Cardiac muscle cell (in vitro differentiated cells and primary cell): ENCODE measurements at places on chromosomes 2 and 18. TPM values are rescaled to one million over a fixed set of nuclear protein-coding genes. Genes with fewer than 3 reads are reported as not detected.

GRCh38 chr2:227881866-227882517, 10.6 kb downstream of the DAW1 start:
- no peaks in the 10 kb centered on the region for H3K27me3 ChIP-seq
- no peaks in the 10 kb centered on the region for H3K36me3 ChIP-seq
- no peak overlapping the region for H3K4me3 ChIP-seq
- H3K27ac ChIP-seq = no peak overlapping the region
- H3K4me1 ChIP-seq = no peaks in the 10 kb centered on the region
- DNase-seq = no peak

DNA sequence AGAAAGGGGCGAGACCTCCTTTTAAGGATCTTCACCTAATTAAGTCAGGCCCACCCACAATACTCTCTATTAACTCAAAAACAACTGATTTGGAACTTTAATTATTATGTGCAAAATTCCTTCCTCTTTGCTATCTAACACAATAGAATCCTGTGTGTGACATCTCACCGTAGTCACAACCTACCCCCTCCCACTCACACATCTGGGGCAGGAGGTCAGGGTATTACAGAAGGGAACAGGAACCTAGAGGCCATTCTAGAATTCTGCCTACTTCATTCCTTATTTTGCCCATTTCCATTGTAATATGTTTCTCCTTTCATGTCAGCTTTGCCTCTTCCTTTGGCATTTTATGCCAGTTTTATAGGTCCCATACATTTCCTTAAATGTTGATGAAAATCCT, 829.3 kb upstream of the ID2 start:
- no peak overlapping the region for H3K4me3 ChIP-seq
- no peak overlapping the region for H3K27ac ChIP-seq
- H3K4me1 ChIP-seq = peaks cover 9% of the 10 kb centered on the region
- no peaks in the 10 kb centered on the region for H3K36me3 ChIP-seq
- H3K27me3 ChIP-seq = no peaks in the 10 kb centered on the region
- no peak for DNase-seq

GRCh38 chr2:222797871-222798270, 63.0 kb upstream of the ACSL3 start:
- no peaks in the 10 kb centered on the region for H3K36me3 ChIP-seq
- H3K27me3 ChIP-seq = no peaks in the 10 kb centered on the region
- H3K27ac ChIP-seq = no peak overlapping the region
- H3K4me1 ChIP-seq = peaks cover 12% of the 10 kb centered on the region
- H3K4me3 ChIP-seq = no peak overlapping the region
- DNase-seq = no peak

DNA sequence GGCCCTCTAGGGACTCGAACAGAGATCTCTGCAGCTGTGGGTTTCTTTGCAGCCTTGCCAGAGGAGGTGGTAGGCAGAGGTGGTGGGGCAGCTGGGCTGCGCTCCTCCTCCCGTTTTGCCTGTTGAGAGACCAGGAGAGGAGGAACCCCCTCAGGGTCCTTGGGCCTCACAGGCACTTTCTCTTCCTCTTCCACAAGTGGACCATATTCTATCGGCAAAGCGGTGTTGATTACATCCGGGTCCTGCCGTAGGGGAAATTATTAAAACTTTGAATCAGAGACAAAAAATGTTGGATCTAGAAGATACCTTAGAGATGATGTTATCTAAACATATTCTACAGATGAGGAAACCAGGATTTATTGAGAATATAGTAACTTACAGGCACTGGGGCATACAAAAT, 78.5 kb downstream of the CLIP4 start:
- H3K27me3 ChIP-seq = no peaks in the 10 kb centered on the region
- no peak overlapping the region for H3K4me3 ChIP-seq
- DNase-seq = no peak
- no peaks in the 10 kb centered on the region for H3K36me3 ChIP-seq
- H3K27ac ChIP-seq = no peak overlapping the region

DNA sequence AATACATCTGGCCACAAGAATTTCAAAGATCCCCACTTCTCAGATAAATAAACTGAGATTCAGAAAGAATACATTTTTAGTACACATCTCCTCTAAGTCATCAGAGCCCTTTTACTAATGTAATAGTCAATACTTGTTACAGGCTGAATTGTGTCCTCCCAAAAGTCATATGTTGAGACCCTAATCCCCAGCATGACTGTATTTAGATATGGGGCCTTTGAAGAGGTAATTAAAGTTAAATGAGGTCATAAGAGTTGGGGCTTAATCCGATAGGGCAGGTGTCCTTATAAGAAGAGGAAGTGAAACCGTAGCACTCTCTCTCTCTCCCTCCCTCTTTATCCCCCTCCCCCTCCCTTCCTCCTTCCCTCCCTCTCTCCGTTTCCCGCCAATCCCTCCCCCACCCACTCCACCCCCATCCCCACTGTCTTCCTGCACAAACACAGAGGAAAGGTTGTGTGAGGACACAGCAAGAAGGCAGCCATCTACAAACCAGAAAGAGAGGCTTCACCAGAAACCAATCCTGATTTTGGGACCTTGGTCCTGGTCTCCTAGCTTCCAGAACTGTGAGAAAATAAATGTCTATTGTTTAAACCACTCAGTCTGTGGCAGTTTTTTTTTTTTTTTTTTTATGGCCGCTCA, 66.6 kb upstream of the ZNF397 start:
- H3K4me3 ChIP-seq = no peak overlapping the region
- DNase-seq = no peak
- no peaks in the 10 kb centered on the region for H3K4me1 ChIP-seq
- H3K36me3 ChIP-seq = no peaks in the 10 kb centered on the region
- H3K27ac ChIP-seq = no peak overlapping the region

DNA sequence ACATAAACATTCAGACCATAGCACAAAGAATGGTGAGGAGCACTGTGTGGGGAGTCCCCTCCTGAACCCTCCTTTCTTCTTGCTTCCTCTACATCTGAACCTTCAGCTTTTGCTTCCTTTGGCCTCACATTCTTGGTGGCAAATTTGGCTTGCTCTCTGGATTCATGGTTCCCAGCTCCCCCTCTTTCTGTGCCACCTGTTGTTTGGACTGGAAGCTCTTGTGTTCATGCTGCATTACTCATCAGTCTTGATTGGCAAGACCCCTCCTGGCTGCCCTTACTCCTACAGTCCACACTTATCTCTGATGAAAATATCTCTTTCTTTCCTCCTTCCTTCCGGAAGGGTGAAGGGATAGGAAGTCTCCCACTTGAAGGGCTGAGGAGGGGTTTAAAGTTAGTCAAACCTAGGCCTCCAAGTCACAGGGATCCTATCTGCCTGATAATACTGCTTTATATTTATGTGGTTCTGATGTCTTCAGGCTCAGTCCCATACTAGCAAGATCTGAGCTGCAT, 70.0 kb downstream of the MYO3B start:
- H3K4me1 ChIP-seq = no peaks in the 10 kb centered on the region
- H3K27ac ChIP-seq = no peak overlapping the region
- H3K36me3 ChIP-seq = no peaks in the 10 kb centered on the region
- no peak for DNase-seq

GRCh38 chr18:55466789-55467188, 121.2 kb downstream of the TCF4 start:
- no peak for DNase-seq
- H3K36me3 ChIP-seq = no peaks in the 10 kb centered on the region
- no peaks in the 10 kb centered on the region for H3K27me3 ChIP-seq
- H3K27ac ChIP-seq = no peak overlapping the region
- H3K4me1 ChIP-seq = peaks cover 10% of the 10 kb centered on the region

- no peak overlapping the region for H3K4me3 ChIP-seq
- DNase-seq = no peak
- no peaks in the 10 kb centered on the region for H3K4me1 ChIP-seq
- H3K27me3 ChIP-seq = no peaks in the 10 kb centered on the region
- no peaks in the 10 kb centered on the region for H3K36me3 ChIP-seq
These were observed 11.4 kb upstream of the FABP1 start for GRCh38 chr2:88139203-88139702.

- H3K27ac ChIP-seq = no peak overlapping the region
- no peaks in the 10 kb centered on the region for H3K27me3 ChIP-seq
- no peaks in the 10 kb centered on the region for H3K36me3 ChIP-seq
These were observed 25.4 kb upstream of the PID1 start for GRCh38 chr2:229296536-229296935.

- no peak overlapping the region for H3K4me3 ChIP-seq
- no peak overlapping the region for H3K27ac ChIP-seq
These were observed 56.2 kb downstream of the UXS1 start for GRCh38 chr2:106137731-106138521.

DNA sequence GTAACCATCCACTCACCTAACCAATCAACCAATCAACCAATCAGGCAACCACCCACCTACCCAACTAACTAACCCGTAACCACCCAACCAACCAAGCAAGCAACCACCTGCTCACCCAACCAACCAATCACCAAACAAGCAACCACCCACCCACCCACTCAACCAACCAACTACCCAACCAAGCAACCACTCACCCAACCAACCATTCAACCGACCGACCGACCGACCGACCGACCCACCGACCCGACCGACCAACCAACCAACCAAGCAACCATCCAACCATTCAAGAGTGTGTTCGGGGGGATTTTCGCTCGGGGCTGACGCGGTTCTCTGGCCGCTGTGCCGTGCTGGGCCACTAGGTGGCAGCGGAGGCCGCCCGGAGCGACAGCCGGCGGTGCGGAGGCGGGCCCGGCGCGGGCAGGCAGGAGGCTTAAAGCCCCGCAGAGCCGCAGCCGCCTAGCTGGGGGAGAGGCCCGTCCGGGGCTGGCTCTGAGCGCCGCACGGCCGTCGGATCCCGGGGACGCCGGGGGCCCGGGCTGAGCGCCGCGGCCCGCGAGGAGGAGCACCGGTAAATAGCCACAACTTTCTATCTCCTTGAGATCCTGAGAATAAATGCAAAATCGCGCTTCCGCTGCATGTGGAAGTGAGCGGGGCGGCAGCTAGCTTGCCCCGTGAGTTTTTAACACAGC, at the start of gene MC5R:
Gene MC5R (plus strand): TSS at position 443 of the 689 bp plus-strand sequence. CDS start 1,617 bp downstream, outside the sequence.
- peaks cover 33% of the 10 kb centered on the region for H3K27me3 ChIP-seq
- peak within 1 kb of the TSS; percentile 26 for H3K4me3 ChIP-seq
- DNase-seq = peak; percentile 84
- H3K4me1 ChIP-seq = no peaks in the 10 kb centered on the region

- no peaks in the 10 kb centered on the region for H3K4me1 ChIP-seq
- H3K27ac ChIP-seq = no peak overlapping the region
- no peaks in the 10 kb centered on the region for H3K36me3 ChIP-seq
- no peaks in the 10 kb centered on the region for H3K27me3 ChIP-seq
- no peak for DNase-seq
These were observed 91.4 kb downstream of the TRIB2 start for GRCh38 chr2:12807907-12808810.

DNA sequence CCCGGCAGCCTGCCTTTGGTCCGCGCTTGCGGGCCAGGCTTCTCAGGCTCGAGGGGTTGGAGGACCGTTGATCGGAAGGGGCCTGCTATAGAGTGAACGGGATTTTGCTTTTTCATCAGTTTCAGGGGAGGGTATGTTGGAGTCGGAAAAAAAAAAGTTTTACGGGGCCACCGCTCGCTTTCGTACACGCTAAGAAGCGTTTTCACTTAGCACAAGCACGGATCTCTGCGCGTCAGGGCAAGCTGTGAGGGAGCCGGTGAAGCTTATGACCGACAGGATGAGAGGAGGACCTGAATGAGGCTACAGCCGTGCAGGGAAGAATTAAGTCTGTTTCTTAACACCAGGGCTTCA, 443 bp downstream of the CPSF3 start:
- peaks cover 20% of the 10 kb centered on the region for H3K4me1 ChIP-seq
- DNase-seq = no peak
- H3K36me3 ChIP-seq = no peaks in the 10 kb centered on the region
- H3K4me3 ChIP-seq = peak overlapping the region; percentile 84
- H3K27me3 ChIP-seq = no peaks in the 10 kb centered on the region
- H3K27ac ChIP-seq = peak overlapping the region; percentile 90

- no peak overlapping the region for H3K27ac ChIP-seq
- no peaks in the 10 kb centered on the region for H3K36me3 ChIP-seq
- no peak overlapping the region for H3K4me3 ChIP-seq
- no peaks in the 10 kb centered on the region for H3K27me3 ChIP-seq
These were observed 12.0 kb downstream of the CATIP start for GRCh38 chr2:218368621-218369153.

DNA sequence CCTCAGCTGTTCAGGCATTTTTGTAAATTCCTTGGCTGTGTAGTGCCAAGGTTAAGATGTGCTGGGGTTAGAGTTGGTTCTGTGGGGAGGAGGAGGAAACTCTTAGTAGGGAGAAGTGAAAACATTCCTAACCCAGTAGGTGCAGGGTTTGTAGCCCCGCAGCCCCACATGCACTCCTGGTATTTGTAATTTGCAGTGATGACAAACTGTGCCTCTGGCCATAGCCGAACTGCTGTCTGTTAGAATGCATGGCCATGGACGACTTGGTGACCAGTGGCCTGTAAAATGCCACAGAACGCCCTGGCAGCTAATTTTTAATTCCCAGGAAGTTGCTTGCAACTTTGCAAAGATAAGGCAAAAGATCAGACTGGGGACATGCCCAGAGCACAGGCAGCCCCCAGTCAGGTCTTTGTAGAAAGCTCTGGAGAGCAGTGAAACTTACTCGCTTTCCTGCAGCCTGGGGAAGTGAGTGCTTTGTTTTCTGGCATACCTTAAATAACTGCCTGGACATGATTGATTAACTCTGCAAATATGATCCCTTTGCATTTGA, 38.4 kb downstream of the LYPD6B start:
- no peak overlapping the region for H3K4me3 ChIP-seq
- H3K4me1 ChIP-seq = peaks cover 21% of the 10 kb centered on the region
- peak; percentile 55 for DNase-seq
- H3K27me3 ChIP-seq = no peaks in the 10 kb centered on the region
- no peaks in the 10 kb centered on the region for H3K36me3 ChIP-seq

DNA sequence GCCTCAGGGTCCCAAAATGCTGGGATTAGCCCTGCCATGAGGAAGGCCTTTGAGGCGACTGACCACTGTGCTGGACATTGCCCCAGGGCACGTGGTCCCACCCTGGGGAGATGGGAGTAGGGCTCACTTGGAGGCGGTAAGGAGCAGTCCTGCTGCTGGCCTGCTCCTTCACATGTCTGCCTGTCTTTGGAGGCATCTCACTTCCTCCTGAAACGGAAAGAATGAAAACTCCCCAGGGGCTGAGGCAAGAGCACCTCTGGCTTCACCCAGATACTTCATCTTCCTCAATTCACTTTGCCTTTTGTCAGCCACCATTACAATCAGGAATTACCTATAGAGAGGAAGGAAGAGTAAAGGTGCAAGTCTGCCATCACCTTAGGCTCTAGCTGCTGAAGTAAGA, 59.9 kb upstream of the GATA6 start:
- H3K36me3 ChIP-seq = no peaks in the 10 kb centered on the region
- peaks cover 2% of the 10 kb centered on the region for H3K4me1 ChIP-seq
- no peak overlapping the region for H3K4me3 ChIP-seq
- DNase-seq = no peak
- no peaks in the 10 kb centered on the region for H3K27me3 ChIP-seq

GRCh38 chr2:98807221-98807620, 76.3 kb upstream of the MGAT4A start:
- H3K4me1 ChIP-seq = no peaks in the 10 kb centered on the region

- H3K27me3 ChIP-seq = no peaks in the 10 kb centered on the region
- H3K4me1 ChIP-seq = no peaks in the 10 kb centered on the region
- no peak for DNase-seq
- H3K4me3 ChIP-seq = no peak overlapping the region
- H3K27ac ChIP-seq = no peak overlapping the region
- no peaks in the 10 kb centered on the region for H3K36me3 ChIP-seq
These were observed 417.4 kb downstream of the KCNJ3 start for GRCh38 chr2:155115846-155116245.

The MTCL1 gene
- 1.8 and 3.5 TPM in 2 replicates for polyA plus RNA-seq

The EDAR gene
- polyA plus RNA-seq = not detected in 2 replicates

The ALLC gene
- not detected in 2 replicates for polyA plus RNA-seq

The FBLN7 gene
- polyA plus RNA-seq = 0.28 and 2.8 TPM in 2 replicates

The MARCHF4 gene
- polyA plus RNA-seq = not detected in 2 replicates

The SERPINB12 gene
- not detected in 2 replicates for polyA plus RNA-seq

The SPATA3 gene
- polyA plus RNA-seq = not detected in 2 replicates

The CHRNG gene
- 0.28 and 0.37 TPM in 2 replicates for polyA plus RNA-seq

The ZAP70 gene
- polyA plus RNA-seq = 0.32 and 3.5 TPM in 2 replicates

The STK11IP gene
- polyA plus RNA-seq = 24.4 and 26.3 TPM in 2 replicates

The KIF3C gene
- polyA plus RNA-seq = 4.3 and 5.4 TPM in 2 replicates

The ANKRD30B gene
- not detected in 2 replicates for polyA plus RNA-seq

The SMIM21 gene
- polyA plus RNA-seq = not detected in 2 replicates
